ENCODE measurements at places on chromosomes 4 and X.

DNA sequence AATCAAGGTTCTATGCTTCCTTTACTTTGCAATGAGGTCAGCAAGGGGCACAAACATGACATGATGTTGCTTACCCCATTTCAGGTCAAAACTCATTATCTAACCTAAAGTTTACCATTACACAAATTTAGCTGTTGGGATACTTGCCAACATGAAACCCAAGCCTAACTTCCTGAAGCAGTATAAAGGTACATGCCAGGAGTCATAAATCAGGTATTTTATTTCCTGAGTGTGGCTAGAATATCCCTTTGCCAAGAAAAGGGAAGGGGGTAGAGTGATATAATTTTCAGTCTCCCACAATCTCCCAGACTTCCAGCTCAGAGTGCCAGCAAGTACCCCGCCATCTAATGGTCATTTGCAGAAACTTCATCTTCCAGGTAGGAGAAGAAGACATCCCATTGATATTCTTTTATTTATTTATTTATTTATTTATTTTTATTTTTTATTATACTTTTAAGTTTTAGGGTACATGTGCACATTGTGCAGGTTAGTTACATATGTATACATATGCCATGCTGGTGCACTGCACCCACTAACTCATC is 136.6 kb downstream of the NEXMIF start:
- DNase-seq = peak; percentile 27

DNA sequence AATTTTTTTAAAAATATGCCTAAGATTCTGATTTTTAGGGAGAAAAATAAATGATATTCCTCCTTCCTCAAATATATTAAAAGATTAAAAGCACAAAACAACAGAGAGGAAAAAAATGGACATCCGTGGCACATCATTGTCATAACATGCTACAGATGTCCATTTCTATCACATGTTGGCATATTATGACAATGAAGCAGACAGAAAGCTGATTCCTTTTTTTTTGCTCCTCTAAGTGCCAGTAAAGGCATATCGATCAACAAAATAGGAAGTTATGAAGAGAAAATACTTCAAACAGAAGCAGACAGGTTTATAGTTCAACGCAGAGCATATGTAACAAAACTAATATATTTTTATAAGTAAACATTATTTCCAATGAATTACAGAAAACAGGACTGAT is 11.2 kb downstream of the KLHL8 start:
- DNase-seq = no peak

- no peak for DNase-seq
Measured at GRCh38 chr4:38832624-38833528, 23.7 kb downstream of the TLR6 start.

GRCh38 chr4:105276361-105277104 is 129.9 kb downstream of the TET2 start:
- DNase-seq = no peak

- no peak for DNase-seq
Measured at GRCh38 chrX:148020329-148020728, 39.2 kb downstream of the FMR1NB start.

- no peak for DNase-seq
Measured at GRCh38 chr4:96102541-96103026, 262.7 kb downstream of the PDHA2 start.

DNA sequence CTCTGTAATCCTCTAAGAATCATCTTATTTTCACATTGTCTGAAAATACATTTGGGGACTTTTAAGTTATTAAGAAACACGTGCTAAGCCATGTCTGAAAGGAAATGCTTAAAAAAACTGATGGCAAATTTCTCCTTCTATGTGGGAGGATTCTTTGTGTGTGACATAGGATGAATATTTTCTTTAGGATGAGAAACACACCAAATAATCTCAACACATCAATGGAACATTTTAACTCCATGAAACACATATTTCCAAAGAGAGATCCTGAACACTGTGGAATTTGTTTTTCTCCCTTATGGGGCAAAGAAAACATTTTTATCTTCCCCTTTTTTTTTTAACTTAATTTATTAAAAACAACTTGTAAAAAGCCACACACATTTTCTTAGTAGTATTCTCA is 153.8 kb upstream of the ANKRD50 start:
- DNase-seq = no peak

DNA sequence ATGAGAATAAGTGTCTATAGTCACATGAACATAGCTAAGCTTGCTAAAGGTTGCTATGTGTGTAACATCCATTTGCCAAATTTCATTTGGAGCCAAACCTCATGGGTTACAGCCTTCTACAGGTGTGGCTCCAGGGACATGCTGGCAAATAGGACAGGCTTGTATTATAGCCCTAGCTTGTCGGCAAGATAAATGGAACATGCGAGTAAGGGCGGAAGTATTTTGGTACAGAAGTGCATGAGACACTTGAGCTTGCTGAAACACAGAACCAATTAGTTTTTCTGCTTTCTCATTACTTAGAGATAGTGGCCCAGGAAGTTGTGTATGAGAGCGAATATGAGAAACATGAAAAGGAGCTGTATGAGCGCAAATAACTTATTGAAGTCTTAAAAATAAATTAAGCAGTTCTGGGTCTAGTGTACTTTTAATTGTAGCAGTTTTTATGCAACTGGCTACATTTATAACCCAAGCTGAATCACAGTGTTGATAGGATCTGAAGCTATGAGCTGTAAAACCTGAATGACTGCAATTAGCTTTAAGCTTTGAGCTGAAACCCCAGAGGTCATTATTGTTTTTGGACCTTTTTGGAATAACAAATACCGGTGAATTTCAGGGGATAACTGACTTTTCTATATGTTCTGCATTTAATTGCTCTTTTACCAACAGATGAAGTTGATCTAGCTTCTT is 64.6 kb downstream of the KDM5C start:
- DNase-seq = no peak

- DNase-seq = no peak
Measured at GRCh38 chrX:49208399-49208798, 8.4 kb upstream of the SYP start.

- no peak for DNase-seq
Measured at GRCh38 chr4:88940506-88940905, 116.5 kb downstream of the FAM13A start.

- no peak for DNase-seq
Measured at GRCh38 chr4:53885668-53886067, 178.7 kb downstream of the CHIC2 start.

DNA sequence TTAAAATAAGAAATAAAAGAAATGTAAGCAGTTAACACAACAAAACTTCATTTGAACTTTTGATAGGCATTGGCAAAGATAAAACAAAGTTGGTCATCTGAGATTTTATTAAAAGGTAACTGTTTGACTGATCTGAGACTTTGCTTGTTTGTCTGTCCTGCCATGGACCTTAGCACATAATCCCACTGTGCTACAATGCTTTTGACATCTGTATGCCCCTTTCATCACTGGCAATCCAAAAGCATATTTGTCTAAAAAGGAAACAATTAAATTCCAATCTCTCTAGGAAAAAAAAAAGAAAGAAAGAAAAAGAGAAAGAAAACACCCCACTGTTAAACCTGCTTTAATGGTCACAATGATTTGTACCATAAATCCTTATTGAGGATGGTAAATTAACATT is 231.0 kb downstream of the DACH2 start:
- DNase-seq = no peak

- DNase-seq = peak; percentile 13
Measured at GRCh38 chrX:30957753-30958152, 68.7 kb upstream of the TAB3 start.

DNA sequence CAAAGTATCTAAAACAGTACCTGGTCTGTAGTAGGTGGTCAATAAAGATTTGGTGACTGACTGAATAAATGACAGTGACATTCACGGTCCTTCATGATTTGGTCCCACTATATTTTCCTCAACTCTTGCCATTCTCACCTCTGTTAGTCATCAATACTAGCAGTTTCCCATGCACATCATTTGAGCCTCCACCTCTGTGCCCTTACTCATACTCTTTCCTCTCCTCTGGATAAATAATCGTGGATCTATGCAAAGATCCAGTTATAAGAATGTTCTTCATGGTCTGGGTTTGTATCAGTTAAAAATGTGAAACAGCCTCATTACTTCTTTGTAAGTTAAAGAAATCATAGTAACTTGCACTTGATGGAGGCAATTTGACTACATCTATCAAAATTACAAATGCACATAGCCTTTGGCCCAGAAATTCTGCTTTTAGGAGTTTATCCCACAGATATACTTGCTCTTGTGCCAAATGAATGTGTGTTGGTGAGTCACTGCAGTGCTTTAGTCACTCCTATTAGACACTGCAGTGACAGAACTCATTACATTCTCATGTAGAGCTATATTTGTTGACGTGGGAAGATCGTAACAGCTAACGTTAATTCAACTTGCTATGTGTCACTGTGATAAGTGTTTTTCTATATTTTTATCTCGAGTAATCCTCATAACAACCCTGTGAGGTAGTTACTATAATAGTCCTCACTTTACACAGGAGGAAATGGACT is 121.9 kb upstream of the SMIM10 start:
- peak; percentile 91 for DNase-seq

GRCh38 chr4:11397146-11397545 is 31.5 kb downstream of the HS3ST1 start:
- DNase-seq = no peak

DNA sequence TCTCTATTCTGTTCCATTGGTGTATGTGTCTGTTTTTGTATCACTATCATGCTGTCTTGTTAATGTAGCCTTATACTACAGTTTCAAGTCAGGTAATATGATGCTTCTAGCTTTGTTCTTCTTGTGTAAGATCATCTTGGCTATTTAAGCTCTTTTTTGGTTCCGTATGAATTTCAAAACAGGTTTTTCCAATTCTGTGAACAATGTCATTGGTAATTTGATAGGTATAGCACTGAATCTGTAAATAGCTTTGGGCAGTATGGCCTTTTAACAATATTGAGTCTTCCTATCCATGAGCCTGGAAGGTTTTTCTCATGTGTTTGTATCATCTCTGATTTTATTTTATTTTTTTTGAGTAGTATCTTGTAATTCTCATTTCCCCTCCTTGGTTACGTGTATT is 94.3 kb downstream of the ANAPC10 start:
- no peak for DNase-seq

DNA sequence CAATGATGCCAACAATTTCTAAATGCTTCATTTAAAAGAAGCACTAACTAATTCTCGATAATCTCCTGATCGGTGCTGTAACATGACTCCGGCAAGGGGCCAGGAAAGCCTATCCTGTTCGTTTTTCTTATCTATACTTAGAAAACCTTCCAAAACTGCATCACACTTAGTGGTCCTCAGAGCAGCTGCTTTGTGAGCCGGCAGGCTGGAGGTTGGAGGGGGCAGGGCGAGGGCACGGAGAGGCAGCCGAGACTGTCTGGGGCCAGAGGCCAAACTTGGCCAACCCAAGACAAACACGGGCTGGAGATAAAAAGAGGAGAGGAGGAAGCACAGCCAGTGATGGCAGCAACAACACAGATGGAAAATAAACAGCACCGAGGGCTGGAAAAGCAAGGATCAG is 455.7 kb downstream of the BCOR start:
- DNase-seq = no peak

DNA sequence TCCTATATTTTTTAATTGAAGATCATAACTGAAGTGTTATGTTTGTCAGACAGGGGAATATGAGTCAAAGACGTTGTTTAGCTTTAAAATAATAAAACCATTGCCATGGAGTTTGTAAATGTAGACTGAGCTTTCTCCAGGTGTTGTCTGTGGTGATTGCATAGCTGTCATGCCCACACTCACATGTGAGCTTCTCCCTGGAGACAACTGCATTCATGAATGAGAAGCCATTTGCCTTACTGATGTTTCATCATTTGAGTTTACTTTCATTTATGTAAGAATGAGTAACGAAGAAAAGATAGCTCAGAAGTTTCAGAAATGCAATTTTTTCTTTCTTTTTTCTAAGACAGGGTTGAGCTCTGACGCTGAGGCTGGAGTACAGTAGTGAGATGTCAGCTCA is 339.1 kb downstream of the GALNTL6 start:
- DNase-seq = no peak

- DNase-seq = no peak
Measured at GRCh38 chr4:155428128-155428527, 51.4 kb upstream of the MAP9 start.

GRCh38 chrX:134990475-134990800 is 353 bp upstream of the SMIM10 start:
- DNase-seq = no peak

GRCh38 chrX:133638285-133638684 is 223.0 kb upstream of the GPC4 start:
- DNase-seq = no peak

DNA sequence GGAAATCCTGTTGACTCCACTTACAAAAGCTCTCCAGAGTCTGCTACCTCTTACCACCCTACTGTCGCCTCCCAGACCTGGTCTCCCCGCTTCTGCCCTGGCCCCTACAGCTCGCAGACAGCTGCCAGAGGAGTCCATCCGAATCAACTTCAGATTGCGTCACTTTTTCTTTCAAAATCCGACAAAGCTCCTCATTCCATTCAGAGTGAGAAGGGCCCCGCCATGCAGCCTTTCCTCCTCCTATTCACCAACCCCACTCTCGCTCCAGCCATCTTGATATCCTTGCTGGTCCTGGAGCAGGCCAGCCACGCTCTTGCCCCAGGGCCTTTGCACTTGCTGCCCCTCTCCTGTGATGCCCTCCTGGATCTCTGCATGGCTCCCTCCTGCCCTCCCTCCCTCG is 5.2 kb upstream of the OPN1LW start:
- DNase-seq = no peak

- no peak for DNase-seq
Measured at GRCh38 chr4:168761066-168761465, 249.0 kb downstream of the CBR4 start.

GRCh38 chr4:150583287-150584110 is 1.5 kb downstream of the MAB21L2 start:
- DNase-seq = no peak

- peak; percentile 19 for DNase-seq
Measured at GRCh38 chrX:41923978-41924683, 777 bp upstream of the CASK start.

- DNase-seq = no peak
Measured at GRCh38 chr4:126267689-126268088, 952.9 kb downstream of the FAT4 start.

- DNase-seq = no peak
Measured at GRCh38 chrX:70301716-70302115, 11.8 kb downstream of the KIF4A start.

DNA sequence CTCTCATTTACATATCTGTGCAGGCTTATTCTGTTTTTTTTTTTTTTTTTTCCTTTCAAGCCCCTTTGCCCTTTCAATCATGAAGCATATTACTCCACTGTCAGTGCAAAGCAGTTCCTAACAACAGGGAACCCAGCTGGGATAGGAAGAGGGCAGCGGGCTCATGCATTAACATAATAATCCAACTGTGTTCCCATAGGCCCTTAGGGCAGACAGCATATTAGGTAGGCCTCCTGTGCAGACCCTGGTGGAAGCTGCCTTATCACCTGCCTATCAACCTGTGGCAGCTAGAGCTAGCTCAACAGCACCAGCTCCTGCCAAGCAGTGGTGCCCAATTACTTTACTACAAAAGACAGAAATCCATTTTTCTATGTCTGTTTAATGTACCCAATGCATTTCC is 49.3 kb downstream of the SLC10A7 start:
- DNase-seq = no peak

- DNase-seq = peak; percentile 60
Measured at GRCh38 chr4:121272526-121272925, 108.3 kb downstream of the QRFPR start.

- DNase-seq = no peak
Measured at GRCh38 chrX:47629419-47630200, at the start of gene CFP. CFP (minus strand) TSS chrX:47629930; CDS start chrX:47629844, 86 bp downstream.
